Central memory CD8-positive, alpha-beta T cell (primary cell): ENCODE measurements at places on chromosomes 3 and 15.

DNA sequence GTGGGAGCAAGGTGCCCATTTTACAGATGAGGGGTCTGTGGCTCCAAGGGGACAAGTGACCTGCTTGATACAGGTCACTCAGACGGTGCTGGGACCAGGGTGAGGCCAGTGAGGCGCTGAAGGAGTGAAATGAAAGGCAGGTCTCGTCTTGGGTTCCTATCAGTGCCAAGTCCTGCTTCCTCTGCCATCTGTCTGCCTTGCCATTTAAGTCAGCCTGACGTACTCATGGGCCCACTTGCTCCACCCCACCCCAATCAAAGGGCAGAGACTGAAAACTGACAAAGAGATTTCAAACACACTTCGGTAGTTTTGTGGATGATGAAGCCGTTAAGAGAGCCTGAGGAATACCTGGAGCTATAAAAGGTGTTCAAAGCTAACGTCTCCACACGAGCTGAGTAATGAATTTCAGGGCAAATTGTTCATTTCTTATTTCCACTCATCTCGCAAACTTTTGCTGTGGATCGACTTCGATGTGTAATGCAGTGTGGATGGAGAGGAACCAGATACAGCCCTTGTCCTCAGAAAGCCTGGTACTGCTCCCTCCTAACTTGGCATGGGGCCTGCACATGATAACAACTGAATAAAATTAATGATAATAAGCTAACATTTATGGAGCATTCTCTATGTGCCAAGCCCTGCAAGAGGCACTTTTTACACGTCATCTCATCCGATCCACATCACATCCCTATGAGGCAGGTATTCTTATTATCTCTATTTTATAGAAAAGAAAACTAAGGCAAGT, 36.6 kb downstream of the ATP2B2 start:
- no peak for DNase-seq

DNA sequence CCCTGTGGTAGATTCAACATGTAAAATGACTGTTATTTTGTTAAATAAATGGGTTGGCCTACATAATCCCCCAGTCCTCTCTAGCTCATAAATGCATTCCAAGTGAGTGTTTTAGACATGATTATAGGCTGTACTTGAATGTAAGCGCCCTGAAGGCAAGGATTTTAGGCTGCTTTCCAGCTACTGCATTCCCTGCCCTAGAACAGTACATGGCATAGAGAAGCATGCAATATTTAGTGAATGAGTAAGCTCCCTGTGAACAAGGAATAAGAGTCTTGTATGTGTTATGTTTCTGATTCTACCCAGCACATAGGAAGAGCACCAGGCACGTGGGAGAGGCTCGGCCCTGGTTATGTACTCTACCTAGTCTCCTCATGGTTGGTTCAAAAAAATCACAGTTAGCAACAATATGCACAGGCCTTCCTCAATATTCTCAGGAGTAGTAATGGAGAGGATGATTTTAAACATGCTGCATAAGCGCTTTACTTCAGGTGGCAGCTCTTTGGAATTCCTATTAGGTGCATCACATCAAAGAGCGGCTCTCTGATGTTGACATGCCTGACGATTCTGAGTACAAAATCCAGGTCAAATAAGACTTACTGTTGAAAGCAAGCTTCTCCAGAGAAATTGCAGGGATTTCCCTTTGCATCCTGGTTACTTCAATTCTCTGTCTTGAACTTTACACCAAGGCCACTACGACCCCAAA, 456.6 kb downstream of the MAGI1 start:
- no peak for DNase-seq

GRCh38 chr3:8872261-8872660, 91.0 kb downstream of the RAD18 start:
- no peak for DNase-seq

DNA sequence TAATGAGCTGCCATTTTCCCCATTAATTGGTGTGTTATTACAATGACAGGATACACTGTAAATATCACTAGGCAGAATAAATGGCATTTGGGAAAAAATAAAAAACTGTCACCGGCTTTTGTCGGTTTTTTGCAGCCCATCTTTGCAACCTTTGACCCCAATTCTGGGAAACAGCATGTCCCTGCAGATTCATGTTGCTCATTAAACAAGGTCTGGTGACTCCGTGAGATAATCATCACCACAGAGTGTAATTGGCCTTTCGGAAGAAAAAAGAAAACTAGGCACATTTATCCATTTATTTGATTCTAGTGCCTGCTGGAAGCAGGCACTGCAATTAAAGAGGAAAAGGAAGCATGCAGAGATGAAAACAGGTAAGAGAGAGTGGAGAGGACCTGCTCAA, 64.5 kb downstream of the TRAT1 start:
- no peak for DNase-seq

GRCh38 chr3:127356381-127356780, 68.5 kb upstream of the PRR20G start:
- no peak for DNase-seq

DNA sequence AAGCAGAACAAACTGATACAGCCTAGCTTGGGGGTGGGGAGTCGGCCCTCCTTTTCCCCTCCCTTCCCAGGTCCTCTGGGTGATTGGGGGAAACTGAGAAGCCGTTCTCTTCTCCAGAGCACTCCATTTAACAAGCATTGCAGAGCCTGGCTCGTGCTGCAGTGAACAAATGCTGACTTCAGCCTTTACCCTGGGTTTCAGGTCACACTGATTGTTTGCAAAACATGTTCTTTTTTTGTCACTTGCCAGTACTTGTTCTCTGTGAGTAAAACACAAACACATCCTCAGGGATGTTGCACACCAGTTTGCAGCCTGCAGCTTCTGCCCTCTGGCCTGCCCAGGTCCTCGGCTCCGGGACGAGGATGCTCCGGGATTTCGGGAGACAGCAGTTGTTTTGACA, 132.8 kb downstream of the PGPEP1L start:
- no peak for DNase-seq

GRCh38 chr3:121491683-121492320, 54.0 kb downstream of the POLQ start:
- no peak for DNase-seq

- DNase-seq = no peak
Observed at GRCh38 chr3:170982733-170983132, 43.8 kb downstream of the SLC2A2 start.

GRCh38 chr3:2937055-2937454, 173.1 kb downstream of the IL5RA start:
- DNase-seq = no peak

GRCh38 chr3:16907243-16907642, 22.5 kb downstream of the PLCL2 start:
- DNase-seq = no peak

DNA sequence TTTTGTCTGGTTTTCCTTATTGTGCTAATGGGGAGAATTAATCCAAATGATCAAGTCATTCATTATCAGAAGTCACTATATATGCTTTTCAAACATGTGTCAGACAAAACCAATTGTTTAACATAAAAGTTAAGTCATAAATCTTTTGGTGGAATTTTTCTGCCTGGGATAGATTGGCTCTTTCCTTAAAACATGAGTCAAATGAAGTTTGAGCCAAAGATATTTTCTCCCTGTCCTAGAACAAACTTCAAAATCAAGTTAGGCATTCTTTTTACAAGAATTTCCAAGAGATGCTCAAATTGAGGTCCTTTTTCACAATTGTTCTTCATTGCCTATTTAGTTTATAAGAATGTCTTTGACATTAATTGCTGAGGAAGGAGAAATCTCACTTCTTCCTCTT, 138.3 kb downstream of the UACA start:
- no peak for DNase-seq

DNA sequence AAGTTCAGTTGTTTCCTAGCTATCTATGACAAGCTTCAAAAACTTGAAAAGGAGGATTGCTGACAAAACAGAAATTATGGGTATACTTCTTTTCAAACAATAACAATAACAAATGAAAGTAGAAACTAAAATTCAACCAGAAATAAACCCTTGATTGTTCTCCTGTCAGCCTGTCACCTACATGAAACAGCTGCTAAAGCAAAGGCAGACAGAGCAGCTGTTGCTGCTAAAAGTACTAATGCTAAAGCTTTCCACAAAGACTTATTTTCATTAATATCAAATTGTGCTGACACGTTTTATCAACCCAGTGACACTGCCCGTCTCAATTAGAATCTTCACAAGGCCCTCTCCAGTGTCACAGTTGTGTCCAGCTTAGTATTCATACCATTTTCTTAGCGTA, 533.2 kb upstream of the GBE1 start:
- no peak for DNase-seq

DNA sequence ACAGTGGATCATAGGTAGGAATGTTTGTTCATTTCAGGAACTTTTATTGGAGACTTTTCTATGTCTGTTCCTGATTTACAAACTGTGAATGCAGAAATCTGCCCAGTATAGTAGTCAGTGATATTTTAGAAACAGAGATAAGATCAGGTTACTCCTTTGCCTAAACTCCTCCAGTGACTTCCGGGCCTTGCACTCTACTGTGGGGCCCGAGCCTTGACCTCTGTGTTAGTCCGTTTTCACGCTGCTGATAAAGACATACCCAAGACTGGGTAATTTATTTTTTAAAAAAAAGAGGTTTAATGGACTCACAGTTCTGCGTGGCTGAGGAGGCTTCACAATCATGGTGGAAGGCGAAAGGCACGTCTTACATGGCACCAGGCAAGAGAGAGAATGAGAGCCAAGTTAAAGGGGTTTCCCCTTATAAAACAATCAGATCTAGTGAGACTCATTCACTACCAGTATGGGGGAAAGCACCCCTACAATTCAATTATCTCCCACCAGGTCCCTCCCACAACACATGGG, 127.1 kb downstream of the DNAJB8 start:
- no peak for DNase-seq

GRCh38 chr3:51977446-51978142, 2.7 kb downstream of the ABHD14A start:
- DNase-seq = no peak

DNA sequence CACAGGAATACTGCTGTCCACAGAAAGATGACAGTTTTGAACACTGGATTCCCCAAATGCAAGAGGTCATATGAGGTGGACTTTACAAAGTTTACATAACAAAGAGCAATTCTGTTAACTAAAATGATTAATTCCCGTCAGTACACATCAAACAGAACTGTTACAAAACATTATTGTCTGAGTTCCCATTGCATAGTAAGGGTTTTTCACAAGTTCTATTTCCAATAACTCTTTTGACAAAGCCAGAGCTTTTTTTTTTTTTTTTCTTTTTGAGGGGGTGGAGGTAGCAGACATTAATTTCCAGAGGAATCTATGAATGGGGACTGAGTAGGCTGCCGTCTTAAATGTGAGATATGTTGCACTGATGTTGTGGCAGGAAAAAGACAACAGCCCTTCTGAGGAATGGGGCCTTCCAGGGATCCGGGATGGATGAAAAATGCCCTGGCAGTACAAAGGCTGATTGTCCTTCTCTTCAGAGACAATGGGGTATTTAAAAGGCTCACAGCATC, 178.1 kb upstream of the KBTBD8 start:
- DNase-seq = no peak

DNA sequence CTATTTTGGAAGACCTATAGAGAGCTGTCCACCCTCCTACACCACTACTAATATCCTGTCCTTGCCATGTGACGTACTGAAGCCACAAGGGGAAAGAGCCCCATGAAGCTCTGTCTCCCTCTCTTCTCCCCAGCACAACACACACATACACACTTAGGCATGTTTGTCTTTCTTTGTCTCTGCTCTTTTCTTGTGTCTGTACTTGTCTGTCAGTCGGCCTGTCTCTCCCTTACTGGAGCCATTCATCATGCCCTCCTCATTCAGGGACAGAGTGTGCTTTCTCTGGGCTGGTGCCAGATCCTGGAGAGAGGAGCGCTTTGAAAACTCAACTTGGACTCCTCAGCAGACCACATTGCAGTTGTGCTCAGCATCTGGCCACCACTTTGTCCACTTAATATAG, 47.6 kb downstream of the PSMD6 start:
- DNase-seq = no peak

- no peak for DNase-seq
Observed at GRCh38 chr3:48660800-48661400, 1.8 kb downstream of the CELSR3 start.

GRCh38 chr15:46735115-46735514, 982.2 kb upstream of the SEMA6D start:
- DNase-seq = no peak

GRCh38 chr15:66129586-66129985, 124.0 kb downstream of the MEGF11 start:
- DNase-seq = no peak

- no peak for DNase-seq
Observed at GRCh38 chr3:41682996-41683395, 278.9 kb downstream of the ULK4 start.

GRCh38 chr3:159988617-159989271, at the start of gene IL12A:
Gene IL12A (plus strand): TSS chr3:159988835.
- DNase-seq = peak; percentile 76

DNA sequence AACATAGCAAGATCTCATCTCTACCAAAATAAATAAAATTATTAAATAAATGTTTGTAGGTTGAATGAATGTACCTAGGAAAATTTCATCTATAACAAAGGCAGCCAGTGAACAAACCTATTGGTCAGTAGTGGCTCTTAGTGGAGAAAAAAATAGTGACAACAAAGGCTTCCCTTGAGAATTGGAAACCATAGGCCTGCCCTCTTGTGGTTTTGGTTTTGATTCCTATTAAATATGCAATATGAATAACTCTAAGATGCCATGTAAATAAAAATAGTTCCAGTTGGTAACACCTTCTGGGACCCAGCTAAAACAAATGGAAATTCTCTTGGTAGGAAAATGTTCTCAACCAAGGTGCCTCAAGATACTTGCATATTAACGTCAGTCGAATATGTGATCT, 145.7 kb upstream of the BFSP2 start:
- DNase-seq = no peak

DNA sequence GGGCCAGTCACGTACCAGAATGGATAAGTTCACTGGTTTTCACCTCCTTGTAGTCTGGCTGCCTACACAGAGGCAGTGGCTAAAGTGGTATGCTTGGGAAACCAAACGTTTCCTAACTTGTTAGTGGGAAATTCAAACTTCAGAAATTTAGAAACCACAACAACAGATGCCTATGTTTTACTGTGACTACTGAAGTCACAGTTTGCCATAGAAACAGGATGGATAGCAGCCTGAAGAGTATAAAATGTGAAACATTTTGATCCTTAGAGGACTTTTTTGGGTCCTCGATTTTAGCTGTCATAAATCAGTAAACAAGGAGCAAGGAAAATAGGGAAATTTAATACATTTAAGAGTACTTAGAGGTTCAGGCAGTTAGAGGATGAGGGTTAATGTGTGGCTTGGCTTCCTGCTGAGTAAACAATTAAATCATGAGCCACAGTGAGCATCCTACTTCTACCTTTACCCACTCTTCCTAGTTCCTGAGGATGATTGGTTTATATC, 48.6 kb downstream of the CMSS1 start:
- no peak for DNase-seq

DNA sequence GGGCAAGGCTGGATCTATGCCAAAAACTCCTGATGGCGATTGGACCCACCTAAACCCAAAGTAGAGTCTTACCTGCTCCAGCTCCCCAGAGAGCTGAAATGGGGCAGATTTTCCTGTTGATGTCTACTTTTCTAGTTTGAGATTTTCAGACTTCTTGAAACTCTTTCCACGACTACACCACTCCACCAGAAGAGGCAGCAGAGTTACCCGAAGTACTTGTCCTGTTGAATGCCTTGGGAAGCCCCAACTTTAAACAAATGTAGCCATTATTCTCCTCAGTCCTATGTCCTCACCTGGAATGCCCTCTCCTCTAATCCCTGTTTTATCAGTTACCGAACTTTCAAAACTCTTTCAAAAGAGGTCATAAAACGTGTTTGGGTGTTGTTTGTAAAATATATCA, 843.8 kb downstream of the VGLL3 start:
- DNase-seq = no peak

- no peak for DNase-seq
Observed at GRCh38 chr3:129288446-129288845, 9.8 kb downstream of the HMCES start.
